ENCODE measurements at places on chromosomes 11 and 22.

GRCh38 chr11:36129955-36130354, 159.3 kb downstream of the COMMD9 start:
- no peak for DNase-seq

GRCh38 chr11:16603245-16603644, 135.2 kb upstream of the C11orf58 start:
- DNase-seq = no peak

DNA sequence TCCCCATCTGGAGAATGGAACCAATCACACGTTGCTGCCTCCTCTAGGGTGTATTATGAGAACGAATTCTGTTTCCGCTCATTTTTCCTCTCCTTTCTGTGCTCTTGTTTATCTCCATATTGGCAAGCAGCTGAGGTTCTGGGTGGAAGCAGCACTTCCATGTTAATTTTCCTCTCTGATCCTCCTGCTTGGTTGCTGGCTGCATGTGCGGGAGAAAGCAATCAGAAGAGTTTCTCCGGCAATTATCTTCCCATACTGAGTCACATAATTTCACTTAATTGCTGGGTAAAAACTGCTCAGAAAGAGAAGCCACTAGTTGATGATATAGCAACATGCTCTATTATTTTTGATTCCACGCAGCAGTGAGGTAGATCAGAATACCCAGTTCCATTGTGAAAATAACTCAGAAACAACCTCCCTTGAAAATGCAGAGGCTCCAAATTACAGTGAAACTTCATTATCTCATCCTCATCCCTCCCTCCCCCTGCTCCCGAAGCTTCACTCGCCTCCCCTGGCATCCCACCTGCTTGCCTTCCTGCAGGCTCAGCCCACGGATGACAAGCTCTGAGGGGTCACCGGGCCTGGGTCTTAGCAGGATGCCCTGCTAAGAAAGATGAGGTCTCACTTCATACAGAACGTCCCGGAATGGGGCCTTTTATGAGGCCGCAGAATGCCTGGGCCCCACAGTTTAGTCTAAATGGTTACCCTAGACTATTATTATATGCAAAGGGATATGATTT, 20.4 kb downstream of the FXYD6 start:
- no peak for DNase-seq

- DNase-seq = no peak
Observed at GRCh38 chr11:121692236-121692635, 239.5 kb upstream of the SORL1-AS1 start.

GRCh38 chr11:47101406-47101805, 75.3 kb downstream of the ARFGAP2 start:
- DNase-seq = no peak

DNA sequence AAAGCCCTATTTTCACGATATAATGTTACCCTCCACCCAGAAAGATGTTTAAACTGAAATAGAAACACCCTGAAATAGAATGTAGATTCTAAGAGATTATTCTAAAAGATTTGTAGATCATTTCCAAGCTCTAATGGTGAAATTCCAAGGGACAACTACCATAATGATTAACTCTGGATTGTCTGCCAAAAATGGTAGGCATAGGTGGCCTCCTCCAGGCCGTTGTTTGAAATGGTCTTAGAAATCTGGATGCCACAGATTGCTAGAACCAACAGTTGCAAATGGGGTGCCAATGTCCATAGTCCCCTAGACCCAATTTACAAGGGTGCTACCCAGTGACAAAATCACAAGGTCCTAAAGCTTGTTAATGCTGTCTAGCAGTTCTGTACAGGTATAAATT, 6.7 kb upstream of the SLC6A5 start:
- no peak for DNase-seq

DNA sequence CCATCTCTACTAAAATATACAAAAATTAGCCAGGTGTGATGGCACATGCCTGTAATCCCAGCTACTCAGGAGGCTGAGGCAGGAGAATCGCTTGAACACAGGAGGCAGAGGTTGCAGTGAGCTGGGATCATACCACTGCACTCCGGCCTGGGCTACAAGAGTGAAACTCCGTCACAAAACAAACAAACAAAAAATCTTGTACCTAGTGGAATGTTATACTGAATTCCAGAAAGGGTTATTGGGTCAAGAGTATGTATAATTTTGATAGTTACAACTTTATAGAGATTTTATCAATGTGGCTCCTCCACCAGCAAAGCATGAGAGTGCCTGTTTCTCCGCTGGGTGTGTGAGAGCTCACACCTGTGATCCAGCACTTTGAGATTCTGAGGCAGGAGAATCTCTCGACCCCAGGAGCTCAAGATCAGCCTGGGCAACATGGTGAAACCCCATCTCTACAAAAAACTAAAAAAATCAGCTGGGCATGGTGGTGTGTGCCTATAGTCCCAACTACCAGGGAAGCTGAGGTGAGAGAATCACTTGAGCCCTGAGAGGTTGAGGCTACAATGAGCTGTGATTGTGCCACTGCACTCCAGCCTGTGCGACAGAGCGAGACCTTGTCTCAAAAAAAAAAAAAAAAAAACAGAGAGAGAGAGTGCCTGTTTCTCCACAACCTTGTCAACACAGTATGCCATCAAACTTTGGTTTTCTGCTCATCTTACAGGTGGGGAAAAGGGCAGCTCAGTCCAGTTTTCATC, 12.7 kb upstream of the FOLR1 start:
- no peak for DNase-seq

- DNase-seq = no peak
Observed at GRCh38 chr11:35246745-35247144, 107.8 kb downstream of the CD44 start.

- no peak for DNase-seq
Observed at GRCh38 chr22:30564045-30564760, 10.3 kb downstream of the GAL3ST1 start.

- no peak for DNase-seq
Observed at GRCh38 chr22:19005905-19006304, 69.8 kb upstream of the PRODH start.

GRCh38 chr11:126481303-126481680, 125.8 kb downstream of the ST3GAL4 start:
- DNase-seq = no peak

DNA sequence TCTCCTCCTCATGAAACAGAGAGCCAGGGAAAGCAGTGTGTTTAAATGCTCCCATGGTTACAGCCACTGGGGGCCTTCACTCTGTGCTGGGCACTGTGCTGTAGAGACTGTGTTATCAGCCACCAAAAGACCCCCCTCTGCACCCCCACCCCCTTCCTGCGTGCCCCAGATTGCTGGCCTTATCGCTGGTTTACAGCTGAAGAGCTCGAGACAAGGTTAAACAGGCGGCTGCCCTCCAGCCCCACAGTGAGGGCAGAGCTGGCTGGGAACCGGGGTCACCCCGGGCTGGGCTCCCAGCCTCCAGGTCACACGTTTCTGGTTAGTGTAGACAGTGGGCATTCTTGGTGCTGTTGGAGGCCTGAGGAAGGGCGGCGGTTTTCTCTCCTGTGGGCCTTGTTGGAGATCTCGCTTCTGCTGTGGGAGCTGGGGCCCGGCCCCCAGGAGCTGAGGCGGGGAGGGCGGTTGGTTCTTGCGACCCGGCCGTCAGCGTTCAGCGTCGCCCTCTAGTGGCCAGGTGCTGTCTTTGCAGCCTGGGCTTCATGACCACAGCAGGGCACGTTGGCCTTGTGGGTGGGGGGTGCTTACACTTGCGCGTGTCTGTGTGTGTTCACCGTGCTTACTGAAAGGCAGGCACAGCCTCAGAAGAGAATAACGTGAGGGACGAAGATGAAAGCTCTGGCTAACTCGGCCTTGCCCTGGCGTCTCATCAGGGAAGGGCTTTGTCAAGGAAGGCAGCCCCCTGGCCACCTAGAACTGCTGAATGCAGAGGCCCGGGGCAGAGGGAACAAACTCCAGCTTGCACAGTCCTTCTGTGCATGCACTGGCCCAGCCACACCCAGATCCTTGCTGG, 40.8 kb downstream of the TBC1D22A start:
- peak; percentile 46 for DNase-seq
